ENCODE measurements at places on chromosomes 4 and X.
A peak's percentile ranks its signal among the peaks of the same experiment; 100 is the strongest.

GRCh38 chrX:100593581-100593980 is 8.8 kb downstream of the TNMD start:
- DNase-seq = no peak

GRCh38 chr4:168885400-168885799 is 124.7 kb downstream of the CBR4 start:
- no peak for DNase-seq

DNA sequence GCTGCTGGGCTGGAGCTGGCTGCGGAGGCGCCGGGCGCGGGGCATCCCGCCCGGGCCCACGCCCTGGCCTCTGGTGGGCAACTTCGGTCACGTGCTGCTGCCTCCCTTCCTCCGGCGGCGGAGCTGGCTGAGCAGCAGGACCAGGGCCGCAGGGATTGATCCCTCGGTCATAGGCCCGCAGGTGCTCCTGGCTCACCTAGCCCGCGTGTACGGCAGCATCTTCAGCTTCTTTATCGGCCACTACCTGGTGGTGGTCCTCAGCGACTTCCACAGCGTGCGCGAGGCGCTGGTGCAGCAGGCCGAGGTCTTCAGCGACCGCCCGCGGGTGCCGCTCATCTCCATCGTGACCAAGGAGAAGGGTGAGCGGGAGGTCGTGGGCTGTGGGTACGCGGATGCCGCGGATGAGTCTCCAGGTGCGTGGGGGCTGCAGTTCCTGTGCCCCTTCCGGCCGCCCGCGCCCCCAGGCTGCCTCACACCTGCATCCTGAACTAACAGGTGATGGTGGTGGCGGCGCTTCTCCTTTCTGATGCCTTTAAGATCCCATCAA is 499 bp downstream of the CYP2U1 start:
- DNase-seq = peak; percentile 11

- DNase-seq = no peak
Observed at GRCh38 chr4:76504613-76505465, 69.8 kb downstream of the SHROOM3 start.

- no peak for DNase-seq
Observed at GRCh38 chr4:8281519-8282133, 12.1 kb downstream of the HTRA3 start.

DNA sequence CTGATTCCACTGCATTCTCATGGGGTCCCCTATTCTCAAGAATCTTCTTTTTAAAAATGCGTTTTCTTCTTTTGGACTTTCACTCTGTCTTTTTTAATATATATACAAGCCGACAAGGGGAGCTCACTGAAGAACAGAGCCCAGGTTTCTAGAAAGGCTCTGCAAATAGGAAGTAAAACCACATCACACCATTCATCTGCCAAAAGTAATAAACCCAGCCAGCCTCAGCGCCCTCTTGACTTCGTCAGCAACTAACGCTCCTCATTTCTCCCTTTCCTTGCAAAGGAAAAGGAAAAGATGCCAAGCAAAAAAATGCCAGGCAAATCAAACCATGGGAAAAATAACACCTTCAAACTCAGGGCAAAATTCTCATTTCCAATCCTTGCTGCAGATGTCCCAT is 136.4 kb downstream of the HHIP start:
- DNase-seq = no peak

DNA sequence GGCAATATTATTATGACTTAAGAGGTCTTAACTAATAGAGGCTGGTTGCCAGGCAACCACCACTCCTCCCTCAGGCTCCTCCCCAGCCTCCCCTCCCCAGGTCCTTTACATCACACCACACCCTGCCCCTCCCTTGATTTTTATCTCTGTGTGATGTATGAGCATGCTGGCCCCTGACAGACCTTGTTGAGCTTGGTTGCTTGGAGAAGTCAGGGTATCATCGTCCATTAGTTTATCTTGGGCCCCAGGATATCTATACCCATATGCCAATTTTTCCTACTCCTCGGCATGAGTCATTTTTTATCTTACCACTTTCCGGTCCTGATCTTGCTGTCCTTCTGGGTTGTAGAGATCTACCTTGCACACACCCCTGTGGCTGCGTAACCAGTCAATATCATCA is 2.5 kb downstream of the AKAP4 start:
- no peak for DNase-seq

DNA sequence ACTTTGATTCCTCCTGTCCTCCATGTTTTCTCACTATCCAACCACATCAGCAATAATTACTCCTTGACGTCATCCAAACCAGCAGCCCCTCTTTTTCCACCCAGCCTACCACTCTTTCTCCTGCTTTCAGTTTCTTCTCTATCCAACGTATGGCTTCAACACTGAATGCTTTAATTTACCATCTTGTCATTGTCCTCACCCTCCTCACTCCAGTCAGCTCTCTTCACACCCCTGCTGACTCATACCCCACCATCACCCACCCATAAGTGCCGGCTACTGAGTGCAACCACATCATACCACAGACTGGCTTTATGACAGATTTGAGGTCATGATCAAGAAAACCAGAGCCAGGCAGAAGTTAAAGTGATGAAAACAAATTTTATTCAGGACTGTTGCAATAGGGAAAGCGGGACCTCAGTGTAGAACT is 9.8 kb upstream of the ANXA5 start:
- DNase-seq = peak; percentile 64

DNA sequence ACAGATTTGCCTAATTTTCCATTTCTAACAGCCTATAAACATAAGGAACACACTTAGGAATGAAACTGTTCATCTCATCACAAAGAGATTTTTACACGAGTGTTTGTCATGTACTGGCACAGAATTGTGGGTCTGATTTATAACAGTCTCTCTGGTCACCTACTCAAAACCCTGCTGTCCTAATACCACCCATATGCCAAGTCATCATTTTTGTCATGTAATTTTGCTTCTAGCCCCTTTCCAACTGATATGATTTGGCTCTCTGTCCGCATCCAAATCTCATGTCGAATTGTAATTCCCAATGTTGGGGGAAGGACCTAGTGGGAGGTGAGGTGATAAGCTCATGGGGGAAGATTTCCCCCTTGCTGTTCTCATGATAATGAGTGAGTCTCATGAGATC is 284.1 kb upstream of the SLITRK2 start:
- no peak for DNase-seq

GRCh38 chrX:130803537-130803936 is 99.5 kb downstream of the ENOX2 start:
- DNase-seq = no peak

- DNase-seq = no peak
Observed at GRCh38 chrX:1483843-1484637, 31.3 kb upstream of the ASMTL start.

GRCh38 chrX:149979126-149979644 is 40.9 kb upstream of the EOLA2 start:
- DNase-seq = no peak

DNA sequence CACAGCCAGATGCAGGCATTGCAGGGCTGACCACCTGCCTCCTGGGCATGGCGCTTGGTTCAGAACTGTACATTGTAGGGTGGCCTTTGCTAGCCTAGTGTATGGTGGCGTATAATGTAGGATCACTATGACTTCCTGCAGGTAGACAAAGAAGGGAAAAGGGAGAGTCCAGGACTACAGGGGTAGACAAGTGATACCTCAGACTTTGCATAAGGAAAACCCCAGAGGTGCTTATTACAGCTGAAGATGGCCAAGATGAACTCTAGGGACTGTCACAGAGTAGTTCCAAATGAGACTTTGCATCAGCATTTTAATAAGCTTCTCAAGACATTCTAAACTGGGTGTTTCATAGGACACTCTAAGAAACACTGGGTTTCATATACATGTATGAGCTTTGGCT is 116.4 kb upstream of the PUDP start:
- DNase-seq = no peak

Measured in stimulated activated CD8-positive, alpha-beta memory T cell treated with anti-CD3 and anti-CD28 coated beads, Interleukin-15, amount 100 ng/mL, for 48 hours (primary cell).